ENCODE measurements at places on chromosomes 2 and 18.
A peak's percentile ranks its signal among the peaks of the same experiment; 100 is the strongest.

- DNase-seq = peak; percentile 79
Measured at GRCh38 chr2:54559593-54560145, 103.5 kb downstream of the SPTBN1 start.

- DNase-seq = no peak
Measured at GRCh38 chr2:168174756-168175155, 72.6 kb downstream of the STK39 start.

DNA sequence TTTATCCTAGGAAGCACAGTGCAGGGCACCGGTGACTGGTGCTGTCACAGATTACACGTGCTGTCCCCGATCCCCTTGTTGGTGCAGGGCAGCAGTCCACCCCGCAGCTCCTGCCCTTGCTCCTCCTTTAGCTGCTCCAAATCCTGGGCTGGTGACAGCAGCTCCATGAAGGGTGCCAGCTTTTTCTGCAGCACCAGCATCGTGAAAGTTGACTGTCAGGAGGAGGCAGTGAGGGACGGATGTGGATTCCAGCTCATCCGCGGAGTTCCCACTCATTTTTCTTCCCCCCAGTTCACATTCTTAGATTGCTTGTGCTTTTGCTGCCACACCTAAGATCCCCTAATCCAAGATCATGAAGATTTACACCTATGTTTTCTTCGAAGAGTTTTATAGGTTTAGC is 67.5 kb downstream of the ONECUT2 start:
- no peak for DNase-seq

- no peak for DNase-seq
Measured at GRCh38 chr2:141906678-141907077, 224.1 kb downstream of the LRP1B start.
